Cardiac muscle cell (in vitro differentiated cells and primary cell): ENCODE measurements at places on chromosomes 2 and 18. TPM values are rescaled to one million over a fixed set of nuclear protein-coding genes. Genes with fewer than 3 reads are reported as not detected.

GRCh38 chr2:214014551-214015220 is 396.2 kb upstream of the VWC2L start:
- no peak overlapping the region for H3K27ac ChIP-seq
- no peak for DNase-seq
- no peaks in the 10 kb centered on the region for H3K27me3 ChIP-seq
- H3K4me1 ChIP-seq: no peaks in the 10 kb centered on the region
- no peaks in the 10 kb centered on the region for H3K36me3 ChIP-seq

The SLC38A11 gene
- total RNA-seq: not detected in 2 replicates

DNA sequence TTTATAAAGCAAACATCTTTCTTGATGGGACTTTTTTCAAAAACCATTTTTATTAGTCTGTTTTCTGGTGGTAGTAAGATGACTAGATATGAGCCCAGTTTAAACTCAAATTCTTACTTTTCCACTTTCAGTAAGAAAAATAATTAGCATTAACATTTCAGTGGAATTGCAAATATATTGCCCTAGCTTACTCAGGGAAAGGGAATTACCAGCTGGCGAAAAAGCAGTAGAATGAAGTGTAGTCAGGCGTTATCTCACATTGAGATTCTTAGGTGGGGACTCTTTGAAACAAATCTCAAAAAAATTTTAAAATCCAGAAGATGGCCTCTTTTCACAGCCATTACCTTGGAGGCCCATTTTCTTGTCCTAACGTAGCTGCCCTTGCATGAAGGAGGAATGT is 65.8 kb downstream of the CRIM1 start:
- H3K27ac ChIP-seq: no peak overlapping the region
- no peaks in the 10 kb centered on the region for H3K36me3 ChIP-seq
- no peaks in the 10 kb centered on the region for H3K27me3 ChIP-seq
- no peaks in the 10 kb centered on the region for H3K4me1 ChIP-seq

The CIAO1 gene
- total RNA-seq: 97.3 and 117 TPM in 2 replicates

- no peak overlapping the region for H3K4me3 ChIP-seq
- H3K4me1 ChIP-seq: no peaks in the 10 kb centered on the region
- H3K36me3 ChIP-seq: no peaks in the 10 kb centered on the region
- no peak overlapping the region for H3K27ac ChIP-seq
Observed at GRCh38 chr2:205386109-205386508, 296.2 kb upstream of the NRP2 start.

DNA sequence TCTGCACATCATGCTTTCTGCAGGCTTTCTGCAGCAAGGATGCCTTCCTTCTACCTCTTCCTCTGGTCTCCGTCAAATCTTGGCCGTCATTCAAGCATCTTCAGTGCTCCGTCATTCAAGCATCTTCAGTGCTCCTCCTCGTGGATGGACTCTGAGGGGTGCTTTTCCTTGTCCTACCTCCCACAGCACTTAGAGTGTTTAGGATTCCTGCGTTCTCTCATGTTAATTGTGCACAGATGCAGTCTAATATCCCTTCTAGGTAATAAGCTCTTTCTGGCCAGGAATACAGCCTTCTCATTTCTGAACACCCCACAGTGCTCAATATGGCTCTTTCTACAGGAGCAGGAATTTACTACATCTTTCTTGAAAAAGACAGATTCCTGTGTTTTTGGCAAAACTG is 59.8 kb downstream of the ZNF236 start:
- no peak overlapping the region for H3K4me3 ChIP-seq
- H3K36me3 ChIP-seq: peaks cover 23% of the 10 kb centered on the region
- peaks cover 7% of the 10 kb centered on the region for H3K4me1 ChIP-seq
- H3K27ac ChIP-seq: no peak overlapping the region
- DNase-seq: no peak

DNA sequence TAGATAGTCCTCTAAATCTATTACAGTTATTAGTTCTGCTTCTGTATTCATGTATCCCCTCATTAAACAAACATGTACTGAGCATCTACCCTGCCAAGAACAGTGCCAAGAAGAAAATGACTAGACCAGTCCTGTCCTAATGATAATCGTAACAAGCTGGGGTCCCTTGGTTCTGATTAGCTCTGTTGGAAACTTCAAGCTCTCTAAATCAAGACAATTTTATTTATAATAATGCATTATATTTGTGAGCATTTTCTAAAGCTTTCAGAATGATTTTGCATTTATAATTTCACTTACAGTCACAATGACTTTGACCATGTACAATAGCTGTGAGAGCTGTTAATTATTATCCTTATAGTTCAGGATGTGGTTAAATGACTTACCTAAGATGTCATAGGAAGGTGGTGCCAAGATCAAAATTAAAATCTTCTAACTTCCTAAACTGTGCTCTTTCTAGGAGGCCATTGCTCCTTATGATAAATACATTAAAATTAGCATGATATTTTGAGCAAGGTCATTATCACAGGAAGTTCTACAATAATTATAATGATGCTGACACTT is 336.5 kb upstream of the SLC39A10 start:
- H3K27me3 ChIP-seq: no peaks in the 10 kb centered on the region
- no peak overlapping the region for H3K4me3 ChIP-seq
- H3K36me3 ChIP-seq: no peaks in the 10 kb centered on the region
- DNase-seq: no peak
- H3K27ac ChIP-seq: no peak overlapping the region

The CABYR gene
- 0.99 and 1.7 TPM in 2 replicates for total RNA-seq

The ATOH8 gene
- 10.6 and 12.6 TPM in 2 replicates for total RNA-seq

- peak; percentile 50 for DNase-seq
- H3K27me3 ChIP-seq: no peaks in the 10 kb centered on the region
- no peaks in the 10 kb centered on the region for H3K36me3 ChIP-seq
- peaks cover 49% of the 10 kb centered on the region for H3K4me1 ChIP-seq
- H3K4me3 ChIP-seq: peak overlapping the region; percentile 17
- H3K27ac ChIP-seq: peak overlapping the region; percentile 97
Observed at GRCh38 chr2:27282892-27283291, 663 bp downstream of the TRIM54 start.

DNA sequence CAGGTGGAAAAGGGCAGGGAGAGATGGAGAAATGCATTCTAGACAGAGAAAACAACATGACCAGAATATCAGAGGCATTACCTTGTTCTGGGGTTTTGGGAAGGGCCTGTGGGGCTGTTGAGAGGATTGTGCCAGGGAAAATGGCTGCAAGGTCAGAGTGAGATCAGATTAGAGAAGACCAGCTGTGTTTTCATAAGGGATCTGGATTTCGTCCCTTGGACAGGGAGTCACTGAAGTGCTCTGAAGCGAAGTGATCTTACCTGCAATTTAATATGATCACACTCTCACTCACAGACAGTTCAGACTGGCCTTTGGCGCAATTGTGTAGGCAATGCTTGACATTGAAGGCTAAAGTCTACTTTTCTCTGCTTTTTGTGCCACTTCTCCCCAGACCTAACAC is 20.3 kb upstream of the REG3G start:
- no peaks in the 10 kb centered on the region for H3K27me3 ChIP-seq
- no peak for DNase-seq
- peaks cover 14% of the 10 kb centered on the region for H3K4me1 ChIP-seq
- peak overlapping the region; percentile 58 for H3K27ac ChIP-seq

The CRYGD gene
- total RNA-seq: not detected in 2 replicates

DNA sequence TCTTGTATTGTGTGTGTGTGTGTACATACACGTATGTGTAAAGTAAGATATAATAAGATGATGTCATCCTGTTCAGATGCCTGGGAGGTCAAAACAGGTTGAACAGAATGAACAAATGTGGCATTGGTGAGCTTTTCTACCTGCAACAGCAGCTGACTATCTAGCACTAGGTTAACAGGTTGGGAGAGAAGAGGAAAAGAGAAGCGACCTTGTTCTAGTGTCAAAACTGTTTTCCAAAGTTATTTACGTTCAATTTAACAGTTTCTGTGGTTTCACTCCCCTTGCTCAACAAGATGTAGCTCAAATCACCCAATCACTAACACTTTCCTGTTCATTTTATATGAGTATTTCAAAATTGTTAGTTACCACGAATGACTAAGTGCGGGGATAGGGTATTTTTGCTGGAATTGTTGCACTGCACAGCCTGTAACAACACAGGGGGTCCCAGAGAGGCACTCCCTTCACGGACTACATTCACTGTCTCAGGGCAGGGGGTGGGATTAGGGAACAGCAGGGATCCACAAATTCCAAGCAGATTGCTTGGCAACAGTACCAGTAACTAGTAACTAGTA is 67.5 kb upstream of the DTNB start:
- H3K27ac ChIP-seq: no peak overlapping the region
- peaks cover 18% of the 10 kb centered on the region for H3K4me1 ChIP-seq
- H3K4me3 ChIP-seq: no peak overlapping the region

The FOXI3 gene
- not detected in 2 replicates for total RNA-seq

The DUSP2 gene
- total RNA-seq: 0.89 and 3.0 TPM in 2 replicates

- no peaks in the 10 kb centered on the region for H3K4me1 ChIP-seq
- H3K27me3 ChIP-seq: no peaks in the 10 kb centered on the region
- H3K27ac ChIP-seq: no peak overlapping the region
Observed at GRCh38 chr2:119696005-119696404, 17.0 kb downstream of the TMEM177 start.

- no peak overlapping the region for H3K4me3 ChIP-seq
- H3K4me1 ChIP-seq: no peaks in the 10 kb centered on the region
- H3K27ac ChIP-seq: no peak overlapping the region
- H3K27me3 ChIP-seq: no peaks in the 10 kb centered on the region
- DNase-seq: no peak
- H3K36me3 ChIP-seq: no peaks in the 10 kb centered on the region
Observed at GRCh38 chr18:3902676-3903075, 452.7 kb downstream of the TGIF1 start.

GRCh38 chr2:187105218-187105617 is 256.2 kb upstream of the ZSWIM2 start:
- no peaks in the 10 kb centered on the region for H3K36me3 ChIP-seq
- no peaks in the 10 kb centered on the region for H3K27me3 ChIP-seq
- H3K4me1 ChIP-seq: no peaks in the 10 kb centered on the region
- no peak overlapping the region for H3K4me3 ChIP-seq

The ITGA4 gene
- total RNA-seq: 0.28 and 0.39 TPM in 2 replicates

DNA sequence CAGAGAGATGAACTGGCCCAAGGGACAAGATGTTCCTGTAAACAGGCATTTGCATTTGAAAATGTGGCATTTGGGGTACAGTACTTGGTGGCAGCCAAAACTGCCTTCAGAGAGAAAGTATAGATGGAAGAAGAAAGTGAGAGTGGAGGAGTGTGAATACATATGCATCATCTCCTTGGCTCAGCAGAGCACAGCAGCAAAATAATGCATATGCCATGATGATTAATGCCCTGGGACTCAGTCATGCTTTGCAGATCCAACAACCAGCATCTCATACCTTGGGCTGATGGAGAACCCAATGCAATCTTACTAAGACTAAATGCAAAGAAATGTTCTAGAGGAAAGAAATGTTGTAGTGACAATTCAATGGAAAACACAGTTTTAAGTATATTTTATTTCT is 29.7 kb upstream of the CYTIP start:
- no peaks in the 10 kb centered on the region for H3K36me3 ChIP-seq
- no peak for DNase-seq
- no peak overlapping the region for H3K4me3 ChIP-seq
- H3K27me3 ChIP-seq: no peaks in the 10 kb centered on the region

The RAMP1 gene
- total RNA-seq: 3.1 and 5.6 TPM in 2 replicates
